ENCODE measurements at places on chromosomes 7 and 10.

DNA sequence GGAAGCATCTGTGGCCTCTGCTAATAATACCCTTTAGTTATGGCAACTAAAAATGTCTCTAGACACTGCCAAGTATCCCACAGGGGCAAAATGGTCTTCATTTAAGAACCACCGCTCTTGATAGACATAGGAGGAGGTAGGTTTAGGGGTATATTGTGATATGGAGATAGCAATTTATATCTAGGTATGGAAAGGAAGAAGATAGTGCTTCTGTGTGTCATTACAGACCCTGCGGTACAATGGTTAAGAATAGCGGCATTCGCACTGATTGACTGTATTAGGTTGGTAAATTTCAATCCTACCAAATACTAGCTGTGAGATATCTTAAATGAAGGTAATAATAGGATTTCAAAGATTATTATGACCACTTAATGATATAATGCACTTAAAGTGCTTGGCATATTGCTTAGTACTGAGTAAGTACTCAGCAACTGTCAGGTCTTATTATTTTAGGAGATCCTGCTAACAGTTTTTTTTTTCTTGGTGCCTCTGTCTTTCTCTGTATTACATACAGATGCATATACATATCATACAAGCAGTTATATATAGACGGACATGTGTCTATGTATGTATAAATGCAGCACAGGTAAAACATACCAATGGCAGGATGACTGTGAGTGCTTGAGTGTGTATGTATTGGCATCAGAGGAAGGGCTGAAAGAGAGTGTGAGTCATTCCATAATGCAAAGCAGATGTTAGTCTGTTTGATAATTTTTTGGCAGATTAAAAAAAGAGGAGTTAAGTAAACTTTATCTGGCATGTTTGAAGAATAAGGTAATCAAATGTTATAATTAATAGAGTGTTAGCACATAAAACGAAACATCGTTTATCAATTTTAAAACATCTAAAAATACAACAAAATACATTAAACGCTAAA, 50.0 kb upstream of the ITGB8 start:
- no peak for DNase-seq

- DNase-seq, result no peak
These were observed 10.1 kb downstream of the PDGFA start for GRCh38 chr7:509426-510130.

- DNase-seq, result no peak
These were observed 267.5 kb upstream of the SP4 start for GRCh38 chr7:21160401-21160800.

- DNase-seq, result no peak
These were observed 270.1 kb downstream of the TCERG1L start for GRCh38 chr10:131041441-131041840.

- no peak for DNase-seq
These were observed 94.3 kb upstream of the AFAP1L2 start for GRCh38 chr10:114498413-114499111.

All from stimulated activated CD8-positive, alpha-beta memory T cell treated with anti-CD3 and anti-CD28 coated beads, Interleukin-7, amount 100 ng/mL, for 1 hour (primary cell).